ENCODE measurements at places on chromosomes 13 and 19.
A peak's percentile ranks its signal among the peaks of the same experiment; 100 is the strongest.

GRCh38 chr13:78649997-78650716 lies 8.8 kb downstream of the OBI1 start:
- DNase-seq: no peak

- no peak for DNase-seq
Observed at GRCh38 chr19:18745012-18745735, 45.9 kb downstream of the COMP start.

- peak; percentile 63 for DNase-seq
Observed at GRCh38 chr19:55165952-55166529, 372 bp downstream of the DNAAF3 start.

DNA sequence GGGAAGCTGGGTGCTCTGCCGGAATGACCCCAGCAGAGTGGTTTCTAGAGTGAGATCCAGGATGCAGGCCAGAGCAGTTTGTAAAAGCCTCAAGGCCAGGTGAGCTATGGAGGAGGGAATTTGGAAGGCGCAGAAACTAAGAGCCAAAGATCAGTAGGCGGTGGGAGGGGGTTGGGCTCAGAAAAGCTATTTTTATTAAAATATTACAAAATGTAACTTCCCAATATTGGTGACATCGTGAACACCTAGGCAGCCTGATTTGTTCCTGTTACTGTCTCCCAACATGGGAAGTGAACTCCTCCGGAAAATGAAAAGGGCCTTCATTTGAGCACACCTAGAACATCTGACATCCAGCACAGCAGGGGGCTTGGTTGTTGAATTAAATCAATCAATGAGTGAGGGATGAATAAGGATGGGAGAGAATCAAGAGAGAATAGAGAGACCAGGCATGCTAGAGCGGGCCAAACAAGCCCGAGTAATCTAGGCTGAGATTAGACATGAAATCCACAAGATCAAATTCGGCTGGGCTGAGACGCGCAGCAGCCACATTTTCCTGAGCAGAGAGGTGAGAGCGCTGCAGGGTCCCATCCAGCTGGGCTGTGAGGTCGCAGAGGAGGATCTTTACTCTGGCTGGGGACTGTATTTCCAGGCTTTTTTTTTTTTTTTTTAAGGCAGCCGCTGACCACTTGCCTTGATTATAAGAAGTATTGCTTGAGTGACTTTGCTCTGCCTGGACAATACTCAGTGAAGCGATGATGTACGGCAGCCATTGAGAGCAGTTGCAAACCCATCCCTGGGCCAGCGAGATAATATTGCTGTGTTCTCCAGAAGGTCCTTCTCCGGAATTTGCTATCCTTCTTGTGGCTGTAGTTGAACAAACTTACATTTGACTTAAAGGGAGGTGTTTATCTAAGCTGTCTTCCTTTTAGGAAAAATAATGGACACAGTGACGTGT lies 178.0 kb upstream of the KL start:
- no peak for DNase-seq

DNA sequence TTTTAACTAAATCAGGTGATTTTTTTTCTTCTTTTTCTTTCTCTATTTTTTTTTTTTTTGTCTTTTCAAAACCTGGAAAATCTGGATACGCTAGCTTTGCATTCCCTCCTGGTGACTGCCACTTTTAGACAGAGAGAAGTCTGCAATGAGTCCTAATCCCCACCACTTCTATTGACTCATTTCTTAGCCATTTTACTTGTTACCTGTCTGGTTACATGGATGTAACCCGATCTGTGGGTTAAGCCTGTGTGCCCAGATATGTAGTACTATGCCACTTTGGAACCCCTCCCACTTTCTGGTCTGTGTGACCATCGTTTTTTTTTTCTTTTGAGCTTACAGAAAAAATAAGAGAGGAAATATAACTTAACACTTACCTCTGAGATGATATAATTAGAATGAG lies 817.8 kb upstream of the PCDH9 start:
- DNase-seq: no peak

DNA sequence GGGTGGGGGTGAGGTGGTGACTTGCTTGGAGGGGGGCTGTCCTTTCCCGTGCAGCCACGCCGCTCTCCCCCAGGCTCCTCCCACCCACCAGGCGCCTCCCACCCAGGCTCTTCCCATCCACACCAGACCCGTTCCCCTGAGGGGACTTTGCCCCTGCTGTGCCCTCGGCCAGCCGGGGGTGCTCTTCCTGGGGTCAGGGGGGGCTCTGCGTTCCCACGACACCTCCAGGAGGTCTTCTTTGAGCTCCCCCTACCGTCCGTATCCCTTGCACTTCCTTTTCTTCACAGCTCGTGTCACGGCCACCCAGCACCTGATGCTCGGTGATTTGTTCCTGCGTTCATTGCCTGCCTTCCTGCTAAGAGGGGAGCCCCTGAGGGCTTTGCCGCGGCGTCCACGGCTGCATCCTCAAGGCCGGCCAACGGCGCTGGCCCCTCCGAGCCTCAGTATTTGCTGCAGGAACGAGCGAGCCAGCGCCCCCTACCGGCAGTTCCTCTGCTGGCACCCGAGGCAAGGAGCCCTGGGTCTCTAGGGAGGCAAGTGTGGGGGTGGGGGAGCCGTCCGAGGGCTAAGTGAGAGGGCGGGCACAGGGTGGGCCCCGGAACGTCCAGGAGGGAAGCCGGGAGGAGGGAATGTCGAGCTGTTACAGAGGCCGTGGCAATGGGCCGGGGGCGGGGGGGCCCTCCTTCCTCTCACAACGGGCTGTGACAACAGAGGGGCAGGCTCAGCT lies 11.8 kb downstream of the LRRC4B start:
- DNase-seq: peak; percentile 12

- DNase-seq: no peak
Observed at GRCh38 chr13:95800436-95800835, 123.5 kb downstream of the DNAJC3 start.

- no peak for DNase-seq
Observed at GRCh38 chr13:79360095-79360494, 46.0 kb downstream of the RBM26 start.

DNA sequence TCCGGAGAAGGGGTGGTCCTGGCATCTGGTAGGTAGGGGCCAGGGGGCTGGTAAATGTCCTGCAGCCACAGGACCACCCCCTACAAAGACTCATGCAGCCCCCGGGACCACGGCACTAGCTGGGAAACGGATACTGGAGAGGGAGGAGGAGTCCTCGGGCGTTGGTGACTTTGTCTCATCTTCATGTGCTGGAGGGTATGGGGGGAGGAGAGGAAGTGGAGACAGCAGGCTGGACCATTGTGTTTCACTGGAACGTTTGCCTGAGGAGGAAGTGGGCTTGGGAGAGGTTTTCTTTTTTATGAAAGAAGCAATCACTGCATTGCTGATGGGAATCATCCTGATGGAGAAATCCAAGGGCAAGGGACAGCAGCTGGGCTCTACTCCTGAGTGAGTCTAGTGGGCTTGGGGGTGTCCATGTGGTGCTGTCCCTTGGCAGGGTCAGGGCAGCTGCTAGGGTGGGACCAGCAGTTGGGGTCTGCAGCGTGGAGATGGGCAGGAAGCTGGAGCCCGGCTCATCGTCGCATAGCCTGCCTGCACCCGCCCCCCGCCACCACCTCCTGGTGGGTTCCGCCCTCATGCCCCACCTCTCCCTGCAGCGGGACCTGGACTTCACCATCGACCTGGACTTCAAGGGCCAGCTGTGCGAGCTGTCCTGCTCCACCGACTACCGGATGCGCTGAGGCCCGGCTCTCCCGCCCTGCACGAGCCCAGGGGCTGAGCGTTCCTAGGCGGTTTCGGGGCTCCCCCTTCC lies 1.7 kb upstream of the ADM5 start:
- no peak for DNase-seq

GRCh38 chr13:37473035-37473434 lies 125.5 kb downstream of the POSTN start:
- no peak for DNase-seq

DNA sequence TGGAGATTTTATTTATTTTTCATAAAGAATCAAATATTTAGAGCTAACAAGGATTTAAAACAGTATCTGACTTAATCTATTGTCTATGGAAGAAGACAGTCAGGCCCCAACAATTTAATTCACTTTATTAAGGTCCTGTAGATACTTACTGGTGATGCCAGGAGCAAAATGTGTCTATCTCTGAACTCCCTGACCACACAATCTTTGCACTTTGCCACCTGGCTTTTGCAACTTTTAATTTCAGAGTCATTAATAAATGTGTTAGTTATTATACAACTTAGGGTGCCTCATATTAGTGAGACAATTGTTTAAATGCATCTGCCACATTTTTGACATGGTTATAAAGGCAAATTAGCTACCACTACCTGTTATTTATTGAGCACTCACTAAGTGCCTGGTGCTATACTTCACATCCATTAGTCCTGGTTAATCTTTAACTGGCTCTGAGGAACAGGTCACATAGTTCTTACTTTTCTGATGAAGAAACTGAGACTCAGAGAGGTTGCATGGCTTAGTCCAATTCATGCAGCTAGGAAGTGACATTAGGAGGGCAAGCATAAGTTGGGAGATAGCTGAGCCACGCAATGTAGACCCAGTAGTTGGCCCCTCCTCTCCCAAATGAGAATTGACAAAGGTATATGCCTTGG lies 297.9 kb downstream of the DCT start:
- DNase-seq: no peak

DNA sequence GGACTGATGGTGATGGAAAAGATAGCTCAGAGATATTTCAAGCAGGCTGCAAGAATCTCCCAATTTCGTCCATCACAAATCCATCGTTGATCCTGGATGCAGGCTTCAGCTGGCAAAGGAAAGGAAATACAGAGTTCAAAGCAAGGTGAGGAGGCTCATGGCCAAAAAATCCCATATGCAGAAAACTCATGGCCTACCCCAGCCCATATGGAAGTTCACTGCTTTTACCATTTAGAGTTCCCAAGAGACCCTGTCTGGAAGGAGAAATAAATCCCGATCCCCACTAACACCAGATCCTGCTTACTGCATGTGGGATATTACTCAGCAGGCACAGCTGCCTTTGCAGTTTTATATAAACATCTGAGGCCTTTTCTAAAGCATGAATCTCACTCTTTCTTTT lies 412.9 kb upstream of the SPRY2 start:
- DNase-seq: no peak

GRCh38 chr13:94636942-94637578 lies 35.4 kb downstream of the GPR180 start:
- DNase-seq: no peak

DNA sequence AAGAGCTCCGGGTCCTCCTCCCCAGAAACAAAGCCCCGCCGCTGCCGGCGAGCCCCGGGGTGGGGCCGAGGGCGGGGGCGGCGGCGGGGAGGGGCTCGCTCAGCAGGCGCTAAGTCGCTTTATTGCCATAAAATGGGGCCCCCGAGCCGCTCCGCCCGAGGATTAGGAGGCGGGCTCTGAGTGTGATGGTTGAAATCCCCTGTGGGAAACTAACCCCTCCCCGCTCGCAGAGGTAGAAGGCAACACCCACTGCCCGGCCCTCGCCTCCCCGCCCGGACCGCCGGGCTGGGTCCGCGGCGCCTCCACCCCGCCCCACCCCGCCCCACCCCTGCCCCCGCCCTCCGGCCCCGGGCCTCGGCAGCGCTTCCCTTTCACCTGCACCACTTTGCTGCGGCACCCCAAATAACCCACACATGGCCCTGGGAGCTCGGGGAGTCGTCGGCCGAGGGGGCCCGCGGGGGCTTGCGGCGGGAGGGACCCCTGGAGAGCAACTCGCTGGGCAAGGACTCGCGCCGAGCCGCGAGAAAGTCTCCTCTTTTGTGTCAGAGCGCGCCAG lies at the start of gene KLF12:
Gene KLF12 (minus strand): TSS at position 184 of the 556 bp plus-strand sequence.
- peak; percentile 88 for DNase-seq

- DNase-seq: no peak
Observed at GRCh38 chr13:99830931-99831330, 140.6 kb downstream of the ZIC5 start.

GRCh38 chr13:55664178-55664577 lies 1476.5 kb upstream of the PRR20A start:
- DNase-seq: no peak

GRCh38 chr19:11767633-11768133 lies 883 bp downstream of the ZNF441 start:
- peak; percentile 17 for DNase-seq

DNA sequence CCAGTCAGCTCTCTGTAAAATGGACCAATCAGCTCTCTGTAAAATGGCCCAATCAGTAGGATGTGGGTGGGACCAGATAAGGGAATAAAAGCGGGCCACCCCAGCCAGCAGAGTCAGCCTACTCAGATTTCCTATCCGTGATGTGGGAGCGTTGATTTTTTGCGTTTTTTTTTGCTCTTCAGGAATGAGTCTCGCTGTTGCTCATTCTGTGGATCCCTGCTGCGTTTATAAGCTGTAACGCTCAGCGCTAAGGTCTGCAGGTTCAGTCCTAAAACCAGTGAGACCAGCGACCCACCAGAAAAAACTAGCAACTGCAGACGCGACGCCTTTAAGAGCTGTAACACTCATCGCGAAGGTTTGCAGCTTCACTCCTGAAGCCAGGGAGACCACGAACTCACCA lies 435.7 kb downstream of the SLITRK6 start:
- no peak for DNase-seq

DNA sequence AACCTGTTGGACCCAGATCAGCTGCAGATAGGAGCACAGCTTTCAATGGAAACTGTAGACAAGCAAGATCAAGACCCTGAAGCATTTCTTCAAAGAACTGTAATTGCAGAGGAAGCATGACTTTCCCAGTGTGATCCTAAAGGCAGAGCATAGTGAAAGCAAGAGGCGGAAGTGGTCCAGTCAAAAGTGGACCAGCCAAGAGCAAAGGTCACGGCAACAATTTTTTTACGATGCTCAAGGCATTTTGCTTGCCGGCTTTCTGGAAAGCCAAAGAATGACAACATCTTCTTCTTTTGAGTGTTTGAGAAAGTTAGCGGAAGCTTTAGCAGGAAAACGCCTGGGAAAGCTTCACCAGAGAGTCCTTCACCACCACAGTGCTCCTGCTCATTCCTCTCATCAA lies 111.6 kb downstream of the RNF17 start:
- no peak for DNase-seq

DNA sequence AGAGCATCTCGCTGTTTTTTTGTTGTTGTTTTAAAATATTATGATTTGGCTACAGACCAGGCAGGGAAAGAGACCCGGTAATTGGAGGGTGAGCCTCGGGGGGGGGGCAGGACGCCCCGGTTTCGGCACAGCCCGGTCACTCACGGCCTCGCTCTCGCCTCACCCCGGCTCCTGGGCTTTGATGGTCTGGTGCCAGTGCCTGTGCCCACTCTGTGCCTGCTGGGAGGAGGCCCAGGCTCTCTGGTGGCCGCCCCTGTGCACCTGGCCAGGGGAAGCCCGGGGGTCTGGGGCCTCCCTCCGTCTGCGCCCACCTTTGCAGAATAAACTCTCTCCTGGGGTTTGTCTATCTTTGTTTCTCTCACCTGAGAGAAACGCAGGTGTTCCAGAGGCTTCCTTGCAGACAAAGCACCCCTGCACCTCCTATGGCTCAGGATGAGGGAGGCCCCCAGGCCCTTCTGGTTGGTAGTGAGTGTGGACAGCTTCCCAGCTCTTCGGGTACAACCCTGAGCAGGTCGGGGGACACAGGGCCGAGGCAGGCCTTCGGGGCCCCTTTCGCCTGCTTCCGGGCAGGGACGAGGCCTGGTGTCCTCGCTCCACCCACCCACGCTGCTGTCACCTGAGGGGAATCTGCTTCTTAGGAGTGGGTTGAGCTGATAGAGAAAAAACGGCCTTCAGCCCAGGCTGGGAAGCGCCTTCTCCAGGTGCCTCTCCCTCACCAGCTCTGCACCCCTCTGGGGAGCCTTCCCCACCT lies 183.3 kb downstream of the KDM4B start:
- DNase-seq: no peak

- DNase-seq: no peak
Observed at GRCh38 chr13:87274209-87274819, 396.9 kb upstream of the SLITRK5 start.
